Activated naive CD4-positive, alpha-beta T cell treated with anti-CD3 and anti-CD28 coated beads, Interleukin-2, amount 50 U/mL, for 72 hours (primary cell): ENCODE measurements at places on chromosomes 3 and 15. TPM values are rescaled to one million over a fixed set of nuclear protein-coding genes. Genes with fewer than 3 reads are reported as not detected.
A peak's percentile ranks its signal among the peaks of the same experiment; 100 is the strongest.

GRCh38 chr3:140599496-140599895 is 78.4 kb upstream of the TRIM42 start:
- no peak for DNase-seq

GRCh38 chr3:30007668-30008067 is 598.7 kb upstream of the TGFBR2 start:
- DNase-seq: no peak

GRCh38 chr15:96115642-96116041 is 214.9 kb upstream of the NR2F2 start:
- DNase-seq: no peak

GRCh38 chr15:65245096-65245856 is 34.0 kb upstream of the CILP start:
- no peak for DNase-seq

DNA sequence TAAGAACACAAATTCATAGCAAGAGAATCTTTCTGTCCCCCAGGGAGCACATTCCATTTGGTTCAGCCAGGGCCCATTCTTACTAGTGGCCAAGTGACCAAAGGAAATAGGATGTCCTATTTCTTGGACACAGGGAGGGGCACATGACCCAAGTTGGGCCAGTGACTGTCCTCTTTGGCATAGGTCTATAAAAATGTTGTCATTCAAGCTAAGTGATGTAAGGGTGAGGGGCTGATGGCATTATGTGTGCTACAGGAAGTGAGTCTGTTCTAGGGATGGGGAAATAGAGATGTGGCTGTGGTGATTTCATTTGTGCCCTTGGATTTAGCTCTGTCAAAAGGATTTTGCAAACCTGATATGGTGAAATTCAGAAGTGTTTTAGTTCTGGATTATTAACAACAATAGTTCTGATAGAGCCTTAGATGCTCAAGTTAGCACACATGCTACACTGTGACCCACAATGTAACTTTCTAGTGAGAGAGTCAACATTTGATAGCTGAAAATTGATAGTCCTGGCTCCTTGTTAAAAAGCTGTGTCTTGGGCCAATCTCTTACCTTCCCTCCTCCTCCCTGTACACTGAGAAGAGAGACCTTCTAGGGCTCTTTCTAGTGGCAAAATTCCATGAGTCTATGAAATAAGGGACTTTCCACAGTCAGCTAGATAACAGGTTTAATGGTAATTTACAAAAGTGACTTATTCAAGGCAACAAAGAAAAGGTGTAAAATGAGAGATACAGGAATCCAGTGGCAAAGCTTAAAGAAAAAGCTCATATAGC is 117.2 kb downstream of the THRB start:
- no peak for DNase-seq

- DNase-seq: no peak
Observed at GRCh38 chr3:73609655-73610054, 15.1 kb downstream of the PDZRN3 start.

- DNase-seq: no peak
Observed at GRCh38 chr3:105700575-105700974, 168.2 kb downstream of the CBLB start.

DNA sequence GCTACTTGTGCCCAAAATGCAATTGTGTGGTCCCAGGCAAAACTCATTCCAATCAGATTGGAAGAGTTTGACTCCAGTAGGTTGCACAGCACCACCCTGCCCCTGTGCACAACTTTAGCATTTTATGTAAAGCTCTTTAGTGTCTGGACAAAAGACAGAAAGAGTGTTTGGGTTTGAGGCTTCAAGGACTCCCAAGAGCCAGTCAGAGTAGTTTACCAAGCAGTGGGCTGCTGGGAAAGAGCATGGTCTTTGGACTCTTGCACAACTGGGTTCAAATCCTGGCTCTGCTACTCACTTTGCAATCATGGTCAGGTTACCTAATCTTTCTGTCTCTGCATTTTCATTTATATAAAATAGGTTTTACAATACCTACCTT is 75.8 kb upstream of the UMPS start:
- no peak for DNase-seq

GRCh38 chr15:98408231-98408630 is 240.1 kb upstream of the IGF1R start:
- DNase-seq: no peak

- DNase-seq: no peak
Observed at GRCh38 chr3:73661265-73661664, 36.5 kb upstream of the PDZRN3 start.

GRCh38 chr3:89049119-89049518 is 58.3 kb upstream of the EPHA3 start:
- DNase-seq: no peak

- DNase-seq: peak; percentile 37
Observed at GRCh38 chr3:138941259-138941885, 5.6 kb downstream of the FOXL2 start.

- DNase-seq: no peak
Observed at GRCh38 chr3:50557915-50558314, 9.6 kb downstream of the C3orf18 start.

DNA sequence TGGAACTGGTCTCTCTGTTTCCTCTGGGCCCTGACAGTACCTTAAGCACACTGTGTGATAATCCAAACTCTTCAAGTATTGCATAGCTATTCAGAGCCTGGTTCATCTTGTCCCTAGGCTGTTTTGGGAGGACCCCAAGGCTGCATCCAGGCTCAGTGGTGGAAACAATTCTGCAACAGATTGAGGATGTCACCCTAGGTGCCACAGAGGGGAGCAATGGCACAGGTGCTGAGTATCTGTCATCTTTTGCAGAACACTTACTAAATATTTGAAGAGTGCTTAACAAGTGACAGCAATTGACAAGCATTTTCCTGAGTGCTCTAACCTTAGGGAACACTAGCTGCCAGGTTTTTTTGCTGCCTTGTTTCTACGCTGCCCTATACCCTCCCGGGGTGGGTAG is 27.8 kb downstream of the STARD5 start:
- no peak for DNase-seq

DNA sequence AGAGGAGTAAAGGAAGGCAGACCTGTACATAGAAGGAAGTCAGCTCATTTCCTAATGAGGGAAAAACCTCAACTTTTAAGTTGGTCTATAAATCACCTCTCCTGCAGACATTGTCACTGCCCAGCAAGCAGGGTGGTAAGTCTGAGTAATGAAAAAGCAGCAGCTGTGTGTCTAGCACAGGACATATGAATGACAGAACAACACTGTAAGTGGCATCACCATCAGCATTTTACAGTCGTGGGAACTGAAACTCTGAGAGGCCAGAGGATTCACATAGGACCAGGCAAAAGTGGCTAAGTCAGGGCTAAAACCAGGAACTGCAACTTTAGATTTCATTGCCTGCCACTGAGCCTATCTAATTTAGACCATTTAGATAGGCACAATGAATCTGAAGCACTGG is 235.6 kb downstream of the CLSTN2 start:
- DNase-seq: no peak

GRCh38 chr3:46242120-46242519 is at the start of gene CCR3:
CCR3 (plus strand) TSS chr3:46242460; CDS start chr3:46265159, 22,699 bp downstream.
- DNase-seq: no peak

DNA sequence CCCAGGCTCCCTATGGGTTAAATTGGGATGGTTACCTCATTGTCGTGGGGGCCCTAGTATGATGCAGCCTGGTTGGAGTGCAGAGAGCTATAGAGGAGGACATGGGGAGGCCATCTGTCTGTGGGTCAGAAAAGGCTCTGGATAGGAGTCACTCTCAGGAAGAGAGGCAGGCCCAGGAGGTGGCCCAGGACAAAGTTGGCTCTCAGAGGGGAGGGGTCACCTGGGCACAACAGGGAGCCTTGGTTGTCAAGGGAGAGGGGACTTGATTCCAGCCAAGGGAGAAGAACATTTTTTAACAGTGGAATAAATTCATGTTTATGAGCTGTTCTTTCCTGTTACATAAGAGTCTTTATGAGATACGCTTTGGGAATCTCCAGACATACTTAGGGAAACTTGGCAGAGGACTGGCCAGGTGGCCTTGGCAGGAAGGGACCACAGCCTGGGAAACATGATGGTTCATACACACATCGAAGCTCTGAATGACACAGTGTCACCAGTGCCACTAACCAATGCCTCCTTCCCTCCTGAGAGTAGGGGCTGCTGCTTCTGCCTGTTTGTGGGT is 27.5 kb upstream of the LCTL start:
- DNase-seq: no peak

GRCh38 chr15:77500989-77501388 is 80.3 kb downstream of the HMG20A start:
- DNase-seq: no peak

DNA sequence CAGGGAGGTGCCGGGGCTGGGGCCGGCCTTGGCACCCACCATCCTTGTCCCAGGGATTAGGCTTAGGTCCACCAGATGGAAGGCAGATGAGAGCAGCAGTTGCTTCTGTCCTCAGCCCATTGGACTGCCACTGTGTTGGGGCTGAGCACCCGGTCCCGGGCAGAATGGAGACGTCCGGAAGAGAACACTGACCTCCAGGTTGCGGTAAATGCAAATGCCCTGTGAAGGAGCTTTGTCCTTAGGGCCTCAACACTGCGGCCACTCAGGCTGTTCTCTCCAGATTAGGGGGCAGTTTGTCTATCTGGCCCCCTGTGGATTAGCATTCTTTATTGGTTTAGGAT is at the start of gene SERINC4:
TSS of gene SERINC4 (minus strand) at position 276 of the 341 bp plus-strand sequence. CDS start at position 42, 234 bp downstream.
- DNase-seq: no peak

DNA sequence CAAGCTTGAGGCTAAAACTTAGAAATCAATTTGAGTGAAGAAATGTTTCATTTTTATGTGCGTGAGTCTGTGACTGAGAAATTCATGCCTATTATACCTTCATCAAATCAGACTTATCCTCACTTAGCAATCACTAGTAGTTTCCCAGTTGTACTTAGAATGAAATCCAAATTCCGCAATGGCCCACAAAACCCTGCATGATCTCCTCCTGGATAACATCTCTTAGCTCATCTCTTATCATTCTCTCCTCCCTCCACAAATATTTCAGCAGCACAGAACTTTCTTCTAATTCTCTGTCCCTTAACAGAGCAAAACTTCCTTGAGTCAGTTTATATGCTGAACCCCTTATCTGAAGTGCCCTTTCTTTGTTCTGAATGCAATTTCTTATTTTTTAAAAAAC is 198.8 kb upstream of the TGFBR2 start:
- DNase-seq: no peak

GRCh38 chr3:134134240-134134639 is 104.5 kb upstream of the SLCO2A1 start:
- DNase-seq: no peak

DNA sequence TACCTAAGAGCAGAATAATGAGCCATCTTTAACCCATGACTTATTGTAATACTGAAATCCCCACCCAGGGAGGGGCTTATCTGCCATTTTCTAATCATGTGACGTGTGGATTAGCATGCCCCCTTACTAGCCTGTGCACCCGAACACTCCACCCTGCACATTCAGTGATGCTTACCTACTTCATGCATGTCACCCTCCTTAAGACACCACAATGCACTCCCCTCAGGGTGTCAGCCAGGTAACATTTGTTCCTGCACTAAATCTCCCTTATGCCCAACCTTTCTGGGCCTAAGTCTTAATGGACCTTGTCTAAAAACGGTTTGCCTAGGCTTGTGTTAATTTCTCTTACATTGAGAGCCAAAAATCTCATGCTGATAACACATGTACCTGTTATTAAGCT is 336.6 kb downstream of the OCA2 start:
- DNase-seq: no peak

- no peak for DNase-seq
Observed at GRCh38 chr3:7700977-7701376, 800.6 kb upstream of the LMCD1 start.

MCCC1 gene
- 27.2 TPM for total RNA-seq

CCDC80 gene
- total RNA-seq: 0.47 TPM

UROC1 gene
- not detected for total RNA-seq

PLA2G4E gene
- not detected for total RNA-seq

RTP1 gene
- not detected for total RNA-seq

TMEM42 gene
- 6.2 TPM for total RNA-seq

AGBL1 gene
- total RNA-seq: not detected

EPHA6 gene
- total RNA-seq: not detected

GOLGA8B gene
- 148 TPM for total RNA-seq
